ENCODE measurements at places on chromosomes 2 and 18. TPM values are rescaled to one million over a fixed set of nuclear protein-coding genes. Genes with fewer than 3 reads are reported as not detected.

DNA sequence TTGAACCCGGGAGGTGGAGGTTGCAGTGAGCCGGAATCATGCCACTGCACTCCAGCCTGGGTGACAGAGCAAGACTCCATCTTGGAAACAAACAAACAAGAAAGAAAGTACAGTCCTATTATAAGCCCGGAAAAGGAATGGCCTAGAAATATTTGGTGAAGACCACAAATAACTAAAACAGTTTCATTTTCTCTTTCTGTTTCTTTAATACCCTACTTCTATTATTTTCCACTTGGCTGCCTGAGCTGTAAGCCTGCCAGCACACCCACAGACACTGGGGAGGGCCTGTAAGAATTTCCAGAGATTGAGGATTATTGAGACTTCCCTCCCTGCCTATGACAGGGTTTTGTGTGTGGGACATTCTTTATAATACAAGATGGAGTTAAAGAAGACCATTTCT lies 188.0 kb upstream of the DCC start:
- no peak for DNase-seq

DNA sequence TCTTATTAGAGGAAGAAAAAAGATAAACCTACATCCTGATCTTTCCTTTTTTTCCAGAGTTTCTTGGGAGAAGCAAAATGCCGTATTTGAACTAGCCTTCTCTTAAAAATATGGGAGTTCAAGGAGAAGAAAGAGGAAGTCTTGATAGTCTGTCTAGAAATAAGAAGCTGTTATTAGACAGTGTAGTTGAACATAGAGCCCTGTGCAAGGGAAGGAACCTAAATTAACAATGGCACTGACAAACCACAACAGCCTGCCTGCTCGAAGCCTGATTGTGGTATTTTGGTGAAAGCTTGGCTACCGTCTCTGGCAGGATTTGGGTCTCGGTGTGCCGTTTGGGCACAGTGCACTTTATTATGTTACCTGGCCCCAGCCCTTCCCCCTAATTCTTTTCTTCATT lies 17.1 kb downstream of the SMARCAL1 start:
- DNase-seq: no peak

GRCh38 chr2:223101340-223102039 lies 49.5 kb downstream of the KCNE4 start:
- no peak for DNase-seq

DNA sequence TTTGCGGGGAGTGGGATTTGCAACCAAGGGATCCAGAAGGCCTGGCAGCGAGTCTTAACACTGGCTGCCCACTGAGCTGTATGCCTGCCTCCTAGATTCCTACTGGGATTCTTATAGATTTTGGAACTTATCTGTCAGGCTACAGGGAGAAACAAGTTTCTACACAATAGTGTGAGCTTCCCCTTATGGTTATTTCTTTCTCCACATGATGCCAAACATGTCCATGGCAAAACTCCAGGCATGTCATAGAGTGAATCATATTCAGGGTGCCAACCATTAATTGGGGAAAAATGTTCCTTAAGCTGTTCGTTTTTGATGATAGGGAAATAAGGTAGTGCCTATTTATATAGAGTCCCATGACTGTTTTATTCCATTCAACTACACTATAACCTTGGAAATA lies 1185.2 kb upstream of the CELF4 start:
- DNase-seq: no peak

- no peak for DNase-seq
Measured at GRCh38 chr2:170145675-170146432, 32.1 kb upstream of the MYO3B start.

- no peak for DNase-seq
Measured at GRCh38 chr2:40096360-40096759, 317.3 kb upstream of the THUMPD2 start.

DNA sequence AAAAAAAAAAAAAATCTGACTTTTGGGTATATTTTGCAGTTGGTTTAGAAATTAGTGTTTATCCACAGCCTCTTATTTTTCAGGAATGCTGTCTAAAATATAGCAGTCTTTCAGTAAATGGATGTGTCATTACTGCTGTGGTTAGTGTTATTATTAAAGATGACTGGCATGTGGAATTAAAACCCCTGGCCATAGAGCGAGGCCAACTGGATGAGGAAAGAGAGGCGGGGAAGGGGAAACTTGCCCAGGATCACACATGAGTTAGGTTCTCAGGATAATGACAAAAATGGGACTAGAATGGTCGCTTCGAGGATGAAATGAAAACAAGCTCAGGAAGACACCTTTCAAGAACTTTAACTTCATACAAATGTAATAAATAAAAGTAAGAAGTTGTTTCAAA lies 57.4 kb upstream of the APCDD1 start:
- DNase-seq: no peak

DNA sequence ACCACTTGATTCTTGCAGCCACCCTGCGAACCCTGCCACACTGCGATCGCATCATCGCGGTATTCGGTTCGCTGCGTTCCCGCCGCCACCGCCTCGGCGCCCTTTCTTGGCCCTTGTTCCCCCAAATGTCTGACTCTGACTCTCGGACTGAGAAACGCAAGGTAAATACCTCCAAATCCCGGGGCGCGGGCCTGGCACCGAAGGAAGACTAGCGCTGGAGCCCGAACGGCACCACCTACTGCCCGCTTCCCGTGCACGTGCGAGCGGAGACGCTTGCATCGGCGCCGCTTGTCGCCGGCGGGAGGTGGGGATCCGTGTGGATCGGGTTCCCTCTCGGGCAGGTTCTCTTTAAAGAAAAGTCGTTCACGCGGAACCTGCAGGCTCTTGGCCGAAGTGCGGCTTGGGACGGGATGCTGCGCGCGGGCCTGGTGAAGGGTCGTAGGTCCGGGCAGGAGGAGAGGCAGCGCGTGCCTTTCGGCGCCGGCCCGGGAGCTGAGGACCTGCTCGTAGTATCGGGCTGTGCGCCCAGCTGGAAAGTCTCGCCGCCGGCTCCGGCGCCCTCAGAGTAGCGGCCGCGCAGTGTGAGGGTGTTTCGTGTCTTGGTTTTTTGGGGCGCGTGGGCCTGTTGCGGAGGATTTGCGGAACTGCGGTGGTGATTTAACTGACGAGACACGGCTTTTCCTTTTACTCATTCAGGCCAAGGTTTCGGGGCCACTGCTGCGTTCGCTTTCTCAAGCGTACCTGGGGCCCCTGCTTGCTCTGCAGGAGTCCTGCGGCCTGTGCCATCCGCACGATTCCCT lies 514 bp downstream of the BCL2L11 start:
- DNase-seq: peak; percentile 35

DNA sequence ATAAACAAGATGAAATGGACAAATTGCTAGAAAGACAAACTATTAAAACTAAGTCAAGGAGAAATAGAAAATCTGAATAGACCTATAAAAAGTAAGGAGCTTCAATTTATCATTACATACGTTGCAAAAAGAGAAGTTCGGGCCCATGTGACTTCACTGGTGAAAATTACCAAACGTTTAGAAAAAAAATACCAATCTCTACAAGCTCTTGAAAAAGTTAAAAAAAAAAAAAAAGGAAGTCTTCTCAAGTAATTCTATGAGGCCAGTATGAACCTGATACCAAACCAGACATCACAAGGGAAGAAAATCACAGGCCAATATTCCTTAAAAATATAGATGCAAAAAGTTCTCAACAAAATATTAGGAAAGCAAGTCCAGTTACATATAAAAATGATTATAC lies 20.2 kb upstream of the ACVR2A start:
- DNase-seq: no peak

GRCh38 chr2:27707462-27708256 lies 44.0 kb downstream of the SLC4A1AP start:
- peak; percentile 27 for DNase-seq

GRCh38 chr2:176633754-176634153 lies 364.5 kb downstream of the MTX2 start:
- no peak for DNase-seq

The REG1B gene
- not detected for total RNA-seq

The MAP3K19 gene
- total RNA-seq: 3.8 TPM

The CD226 gene
- total RNA-seq: 5.5 TPM

The IGFBP5 gene
- 480 TPM for total RNA-seq

The CFC1 gene
- total RNA-seq: 0.62 TPM

The GORASP2 gene
- total RNA-seq: 44.9 TPM

The CMPK2 gene
- total RNA-seq: 9.7 TPM

The NDUFB3 gene
- 33.6 TPM for total RNA-seq
